ENCODE measurements at places on chromosomes 7 and 10. TPM values are rescaled to one million over a fixed set of nuclear protein-coding genes. Genes with fewer than 3 reads are reported as not detected.

ZNF273 gene
- 15.0 TPM for total RNA-seq

TBXAS1 gene
- 3.9 TPM for total RNA-seq

DNA sequence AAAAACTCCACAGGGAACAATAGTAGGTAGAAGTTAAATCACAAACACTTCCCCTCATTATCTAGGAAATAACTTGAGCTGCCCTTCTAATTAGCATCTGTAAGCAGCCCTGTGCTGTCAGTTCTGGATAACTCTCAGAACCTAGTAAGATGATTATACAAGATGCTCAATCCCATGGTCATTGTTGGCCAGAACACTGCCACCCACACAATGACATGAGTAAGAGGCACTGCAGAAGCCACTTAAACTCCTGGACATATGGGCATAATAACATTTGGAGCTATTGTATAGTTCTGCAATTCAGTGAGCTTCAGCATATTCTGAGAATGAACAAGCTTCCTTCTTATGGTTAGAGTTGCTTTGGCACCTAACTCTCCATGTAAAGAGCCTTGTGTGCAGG is 153.8 kb downstream of the PLPP4 start:
- no peak for DNase-seq

- DNase-seq: no peak
Measured at GRCh38 chr10:27914888-27915287, 84.0 kb downstream of the ODAD2 start.

DNA sequence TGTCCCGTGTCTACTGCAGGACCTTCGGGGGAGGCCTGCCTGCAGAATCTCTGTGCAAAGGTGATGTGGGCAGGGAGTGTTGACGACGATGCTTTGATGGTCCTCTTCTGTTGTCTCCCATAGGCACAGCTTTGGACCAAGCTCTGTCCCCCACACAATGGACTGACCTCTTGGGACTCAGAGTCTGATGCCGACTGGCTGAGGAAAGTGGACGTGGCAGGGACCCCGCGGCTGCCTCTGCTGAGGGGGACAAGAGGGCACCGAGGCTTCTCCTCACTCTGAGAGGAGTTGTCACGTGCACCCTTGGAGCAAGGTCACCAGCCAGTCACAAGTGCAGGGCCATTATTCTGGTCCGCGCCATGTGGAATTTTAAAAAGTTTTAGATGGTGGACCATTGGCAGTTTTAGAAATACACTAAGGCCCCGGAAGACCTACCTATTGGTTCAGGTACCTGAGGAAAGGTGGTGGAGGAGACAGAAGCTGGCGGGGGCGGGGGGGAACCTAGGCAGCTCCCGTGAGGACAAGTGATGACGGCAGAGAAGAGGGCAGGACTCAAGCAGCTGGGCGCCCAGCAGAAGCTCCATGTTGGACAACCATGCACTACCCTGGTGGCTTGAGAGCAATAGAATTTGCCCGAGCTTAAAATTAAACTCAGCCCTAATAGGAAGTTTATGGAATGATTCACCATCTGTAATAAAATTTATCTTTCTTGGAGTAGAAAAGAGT is 331.4 kb downstream of the PTPRN2 start:
- no peak for DNase-seq
